ENCODE measurements at places on chromosomes 1 and 21.
A peak's percentile ranks its signal among the peaks of the same experiment; 100 is the strongest.

GRCh38 chr1:66685265-66685664 is 67.0 kb upstream of the DYNLT5 start:
- no peak for DNase-seq

DNA sequence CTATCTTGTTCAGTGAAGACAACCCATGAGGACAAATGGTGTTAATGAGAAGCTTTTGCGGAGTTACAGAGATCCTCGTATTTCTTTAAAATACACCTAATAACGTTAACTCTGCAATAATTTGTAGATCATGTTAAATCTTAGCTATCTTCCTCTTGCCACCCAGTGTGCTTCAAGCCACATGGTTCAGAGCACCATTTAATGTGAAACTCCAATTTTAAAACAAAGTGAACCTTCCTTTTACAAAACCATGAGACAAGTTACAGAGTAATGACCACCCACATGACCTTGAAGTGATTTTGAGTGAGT is 1.7 kb upstream of the KCNE2 start:
- DNase-seq, result no peak

GRCh38 chr1:84415396-84415795 is 17.1 kb downstream of the DNASE2B start:
- DNase-seq, result no peak

DNA sequence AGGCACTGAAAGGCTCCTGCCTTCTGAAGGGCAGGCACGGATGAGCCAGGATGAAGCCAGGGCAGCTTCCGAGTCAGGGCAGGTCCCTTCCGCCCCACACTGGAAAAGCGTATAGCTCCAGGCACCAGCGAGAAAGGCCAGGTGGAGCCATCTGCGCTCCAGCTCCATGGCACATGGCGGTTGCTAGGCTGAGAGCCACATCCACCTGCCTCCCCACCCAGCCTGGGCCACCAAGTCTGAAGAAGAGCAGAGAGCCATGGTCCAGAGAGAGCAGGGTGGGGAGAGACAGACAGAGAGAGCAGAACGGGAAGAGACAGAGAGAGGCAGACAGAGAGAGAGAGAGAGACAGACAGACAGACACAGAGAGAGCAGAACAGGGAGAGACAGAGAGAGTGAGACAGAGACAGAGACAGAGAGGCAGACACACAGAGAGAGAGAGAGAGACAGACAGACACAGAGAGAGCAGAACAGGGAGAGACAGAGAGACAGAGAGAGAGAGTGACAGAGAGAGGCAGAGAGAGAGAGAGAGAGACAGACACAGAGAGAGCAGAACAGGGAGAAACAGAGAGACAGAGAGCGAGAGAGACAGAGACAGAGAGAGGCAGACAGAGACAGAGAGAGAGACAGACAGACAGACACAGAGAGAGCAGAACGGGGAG is 5.2 kb downstream of the FNDC10 start:
- no peak for DNase-seq

GRCh38 chr1:230174041-230174440 is 107.0 kb downstream of the GALNT2 start:
- DNase-seq, result no peak

- DNase-seq, result no peak
Measured at GRCh38 chr1:245878585-245878984, 628.5 kb downstream of the SMYD3 start.

DNA sequence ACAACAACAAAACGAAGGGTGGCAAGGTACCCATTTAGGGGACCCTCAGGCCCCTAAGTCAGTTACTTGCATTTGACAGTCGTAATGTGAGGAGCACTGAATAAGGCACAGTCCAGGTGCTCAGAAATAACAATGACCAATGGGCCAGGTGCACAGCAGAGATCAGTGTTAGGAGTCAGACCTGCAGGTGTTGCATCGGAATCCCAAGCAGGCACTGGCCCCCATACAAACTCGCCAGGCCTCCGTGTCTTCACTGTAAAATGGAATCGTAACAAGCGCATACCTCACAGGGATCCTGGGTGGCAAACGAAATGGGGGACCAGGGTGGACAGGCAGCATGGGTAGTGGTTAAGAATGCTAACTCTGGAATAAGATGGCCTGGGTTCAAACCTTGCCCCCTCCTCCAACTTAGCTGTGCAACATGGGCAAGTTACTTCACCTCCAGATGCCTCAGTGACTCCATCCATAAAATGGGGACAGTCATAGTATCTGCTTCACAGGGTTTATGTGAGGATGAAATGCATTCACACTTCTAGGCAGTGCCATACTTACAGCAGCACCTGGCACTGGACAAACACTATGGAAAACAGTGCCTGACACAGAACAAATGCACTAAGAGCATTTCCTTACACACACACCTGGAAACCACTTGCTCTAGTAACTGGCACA is 20.2 kb downstream of the RCAN1 start:
- no peak for DNase-seq

- DNase-seq, result peak; percentile 39
Measured at GRCh38 chr1:39407896-39408640, 83.4 kb upstream of the BMP8A start.

DNA sequence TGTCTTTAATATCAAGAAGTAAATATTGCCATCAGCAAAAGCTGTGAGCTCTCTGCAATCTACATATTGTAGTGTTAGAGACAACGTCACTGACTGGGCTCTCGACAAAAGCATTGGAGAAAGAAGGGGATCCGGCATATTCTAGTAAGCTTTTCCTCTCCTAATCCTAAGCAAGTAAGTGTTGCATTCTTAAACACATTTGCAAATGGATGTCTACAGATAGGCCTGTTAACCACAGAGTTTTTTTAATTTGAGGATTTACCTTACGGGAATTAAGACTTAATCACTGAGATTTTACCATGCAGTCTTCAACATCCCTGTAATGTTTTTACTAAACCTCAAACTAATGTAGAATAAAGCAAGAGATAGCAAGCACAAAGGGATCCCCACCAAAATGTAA is 426.5 kb upstream of the CAMK1G start:
- DNase-seq, result no peak

DNA sequence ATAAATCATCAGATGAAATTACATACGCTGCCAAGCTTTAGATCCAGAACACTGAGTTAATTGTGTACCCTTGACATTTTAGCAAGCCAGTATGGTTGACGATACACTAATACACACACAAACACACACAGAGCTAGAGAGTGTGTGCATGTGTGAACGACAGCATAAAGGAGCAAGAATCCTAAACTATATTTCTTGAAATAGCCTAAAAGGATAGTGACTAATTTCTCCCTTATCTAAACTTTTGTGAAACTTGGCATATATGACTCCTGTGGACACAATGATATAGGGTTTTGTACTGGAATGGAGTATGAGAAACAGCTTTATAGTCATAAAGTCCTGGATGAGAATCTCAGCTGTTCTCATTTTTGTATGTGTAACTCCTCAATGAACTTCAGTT is 65.1 kb upstream of the DMRTA2 start:
- DNase-seq, result no peak

- DNase-seq, result no peak
Measured at GRCh38 chr1:217484871-217485270, 146.0 kb downstream of the GPATCH2 start.

GRCh38 chr21:37700641-37701202 is 215.5 kb downstream of the KCNJ6 start:
- DNase-seq, result peak; percentile 24

DNA sequence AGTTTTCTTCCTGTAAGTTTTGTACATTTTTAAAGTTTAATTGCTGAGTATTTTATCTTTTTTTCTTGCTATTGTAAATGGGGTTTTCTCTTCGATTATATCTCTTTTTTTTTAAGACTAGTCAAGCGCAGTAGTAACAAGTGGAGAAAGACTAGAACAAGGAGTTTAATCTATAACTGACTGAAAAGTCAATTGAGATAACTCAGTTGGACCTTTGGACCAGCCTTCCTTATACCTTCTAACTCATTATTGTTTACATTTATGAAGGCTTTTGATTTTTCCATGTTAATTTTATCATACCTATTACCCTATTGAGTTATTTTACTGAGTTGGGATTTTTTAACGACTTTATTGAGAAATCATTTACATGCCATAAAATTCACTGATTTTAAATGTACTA is 81.2 kb downstream of the SMYD3 start:
- no peak for DNase-seq

DNA sequence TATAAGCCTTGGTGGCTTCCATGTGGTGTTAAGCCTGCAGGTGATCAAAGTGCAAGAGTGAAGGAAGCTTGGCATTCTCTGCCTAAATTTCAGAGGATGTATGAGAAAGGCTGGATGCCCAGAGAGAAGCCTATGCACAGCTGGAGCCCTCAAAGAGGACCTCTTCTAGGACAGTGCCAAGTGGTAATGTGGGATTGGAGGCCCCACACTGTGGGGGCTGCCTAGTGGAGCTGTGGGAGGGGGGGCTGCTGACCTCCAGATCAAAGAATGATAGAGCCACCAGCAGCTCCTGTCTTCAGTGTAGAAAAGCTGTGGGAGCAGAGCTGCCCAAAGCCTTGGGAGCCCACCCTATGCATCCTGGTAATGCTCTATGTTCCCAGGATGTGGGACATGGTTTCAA is 1512.7 kb upstream of the TPTE start:
- no peak for DNase-seq

DNA sequence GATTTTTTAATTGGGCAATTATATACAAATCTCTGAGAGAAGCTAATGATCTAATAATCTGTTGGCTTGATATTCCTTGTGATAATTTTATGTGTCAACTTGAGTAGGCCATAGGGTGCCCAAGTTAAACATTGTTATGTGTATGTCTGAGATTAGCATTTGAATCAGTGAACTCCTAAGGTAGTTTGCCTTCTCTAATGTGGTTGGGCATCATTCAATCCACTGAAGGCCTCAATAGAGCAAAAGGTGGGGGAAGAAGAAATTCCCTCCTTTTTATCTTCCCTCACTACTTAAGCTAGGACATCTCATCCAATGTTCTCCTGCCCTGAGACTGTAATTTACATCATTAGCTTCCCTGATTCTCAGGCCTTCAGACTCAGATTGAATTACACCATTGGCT is 394.5 kb downstream of the LMO4 start:
- no peak for DNase-seq

GRCh38 chr1:9646037-9646436 is 5.5 kb upstream of the PIK3CD start:
- no peak for DNase-seq

GRCh38 chr1:150152182-150152536 is 2.4 kb downstream of the PLEKHO1 start:
- no peak for DNase-seq

GRCh38 chr1:1202831-1203560 is 3.4 kb downstream of the TNFRSF18 start:
- DNase-seq, result no peak

- DNase-seq, result no peak
Measured at GRCh38 chr1:154413177-154413783, 8.1 kb downstream of the IL6R start.

- no peak for DNase-seq
Measured at GRCh38 chr1:119739150-119739549, 27.4 kb downstream of the PHGDH start.

GRCh38 chr1:192147696-192148095 is 10.6 kb upstream of the RGS18 start:
- DNase-seq, result no peak

GRCh38 chr21:16504766-16505165 is 775.0 kb downstream of the USP25 start:
- DNase-seq, result no peak

GRCh38 chr1:8450312-8450711 is 132.4 kb downstream of the SLC45A1 start:
- DNase-seq, result no peak

DNA sequence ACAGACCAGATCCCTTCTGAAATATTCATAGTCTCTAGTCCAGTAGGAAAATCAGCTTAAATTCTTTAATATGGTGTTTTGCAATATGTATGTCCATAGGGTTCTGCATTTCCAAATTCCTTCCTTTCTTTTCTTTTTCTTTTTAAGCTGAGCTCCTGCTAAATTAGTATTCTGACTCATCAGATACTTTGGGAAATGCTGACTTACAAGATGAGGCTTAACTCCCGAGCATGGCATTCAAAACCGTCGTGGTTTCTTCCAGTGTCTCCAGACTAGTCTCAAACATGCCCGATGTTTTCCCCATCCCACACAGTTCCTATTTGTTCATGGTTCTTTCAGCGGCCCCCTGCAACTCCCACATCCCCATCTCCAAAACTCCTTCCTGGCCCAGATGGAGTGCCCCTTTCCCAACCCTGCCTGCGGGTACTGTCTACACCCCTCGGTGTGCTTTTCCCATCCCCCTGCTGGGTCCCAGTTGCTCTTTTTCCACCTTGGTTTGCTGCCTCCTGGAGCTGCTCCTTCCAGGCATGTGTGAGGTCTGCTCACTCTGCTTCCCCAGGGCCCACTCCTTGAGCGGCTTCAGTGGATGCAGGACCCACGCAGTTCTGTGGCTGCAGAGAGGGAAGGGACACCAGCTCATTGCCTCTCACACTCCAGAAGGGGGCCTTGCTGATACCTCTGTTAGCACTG is 19.5 kb upstream of the ETV3 start:
- DNase-seq, result no peak

GRCh38 chr1:242454262-242455051 is 70.0 kb downstream of the PLD5 start:
- DNase-seq, result peak; percentile 16

- DNase-seq, result no peak
Measured at GRCh38 chr1:32990887-32991286, 26.3 kb upstream of the RNF19B start.

DNA sequence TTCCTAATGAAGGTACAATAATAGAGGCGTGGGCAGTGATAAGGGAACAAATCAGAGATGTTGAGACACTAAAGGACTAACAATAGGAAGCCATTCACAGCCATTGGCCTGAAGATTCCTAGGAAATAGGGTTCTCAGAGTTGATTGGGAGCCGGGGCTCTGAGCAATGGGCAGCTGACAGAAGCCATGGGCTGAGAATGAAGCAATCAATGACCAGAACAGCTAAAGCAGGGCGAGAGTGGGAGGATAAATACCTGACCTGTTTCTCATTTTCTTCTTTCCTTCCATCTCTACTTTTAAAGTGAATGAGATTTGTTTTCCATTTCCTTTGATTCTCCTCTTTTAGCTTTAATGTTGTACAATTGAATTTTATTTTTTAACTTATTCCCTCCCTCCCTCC is 774.7 kb upstream of the ADGRL4 start:
- no peak for DNase-seq

GRCh38 chr21:38921511-38922251 is 116.0 kb downstream of the ETS2 start:
- DNase-seq, result no peak
